GM12864 (cell line): ENCODE measurements at places on chromosomes 5 and 9.

DNA sequence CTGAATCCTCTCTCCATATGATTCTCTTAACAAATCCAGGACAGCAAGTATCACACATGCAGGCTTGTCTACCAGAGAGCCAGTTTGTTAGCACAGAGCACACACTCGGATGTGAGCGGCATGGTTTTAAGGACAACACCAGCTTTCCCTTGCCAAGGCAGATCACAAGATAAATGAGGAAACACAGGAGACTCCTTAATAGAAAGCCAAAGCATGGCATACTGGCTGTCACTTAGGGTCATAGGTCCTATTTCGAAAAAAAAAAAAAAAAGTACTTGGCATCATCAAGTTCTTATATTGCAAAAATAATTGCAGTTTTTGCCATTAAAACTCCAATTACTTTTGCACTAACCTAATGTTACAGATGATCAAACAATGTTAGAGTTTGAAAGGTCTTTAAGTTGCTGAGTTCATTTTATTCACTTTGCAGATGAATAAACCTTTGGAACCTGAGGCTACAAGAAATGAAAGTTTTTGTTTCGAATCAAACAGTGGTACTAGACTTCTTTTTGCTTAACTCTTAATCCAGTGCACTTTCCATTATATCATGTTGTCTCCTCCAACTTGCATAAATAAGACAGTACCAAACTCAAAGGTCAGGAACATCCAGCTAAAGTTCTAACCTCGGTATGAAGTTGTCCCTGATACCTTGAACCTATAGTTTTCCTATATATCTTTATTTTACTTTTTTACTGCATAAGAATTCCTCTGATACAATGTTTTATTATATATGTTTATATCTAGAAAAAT is 138.5 kb downstream of the MPDZ start:
- DNase-seq = no peak

DNA sequence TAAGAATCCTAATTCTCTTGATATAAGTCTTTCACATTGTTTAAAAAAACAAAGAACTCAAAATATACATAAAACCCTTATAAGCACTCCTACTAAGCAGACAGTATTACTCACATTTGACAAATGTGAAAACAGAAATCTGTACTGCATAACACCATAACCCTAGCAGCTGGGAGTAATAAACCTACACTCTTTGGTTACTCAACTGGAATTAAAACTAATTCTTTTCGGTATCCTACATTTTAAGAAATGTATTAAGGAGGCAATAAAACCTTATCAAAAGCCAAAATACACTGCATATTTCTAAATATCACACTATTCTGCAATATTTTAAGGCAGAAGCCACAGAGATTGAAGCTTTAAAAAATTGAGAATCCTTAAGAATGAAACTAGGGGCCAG is 6.8 kb downstream of the AUH start:
- no peak for DNase-seq

DNA sequence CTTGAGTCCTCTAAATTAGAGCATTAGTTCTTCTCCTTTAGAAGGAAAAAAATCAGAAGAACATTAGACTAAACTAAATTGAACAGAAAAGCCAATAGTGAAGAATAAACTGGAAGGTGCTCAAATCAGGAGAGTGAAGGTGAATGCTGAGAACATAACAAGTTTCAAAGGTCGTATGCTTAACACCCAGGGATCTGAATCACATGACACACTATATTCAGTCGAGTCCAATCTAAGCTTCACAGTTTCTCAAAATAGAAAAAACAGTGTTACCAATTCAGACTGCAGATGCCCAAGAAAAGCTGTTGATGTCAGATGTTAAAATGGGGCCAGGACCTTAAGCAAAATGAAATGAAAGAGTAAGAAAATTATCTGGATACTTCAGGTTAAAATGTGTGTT is 614.5 kb downstream of the EFNA5 start:
- DNase-seq = no peak

DNA sequence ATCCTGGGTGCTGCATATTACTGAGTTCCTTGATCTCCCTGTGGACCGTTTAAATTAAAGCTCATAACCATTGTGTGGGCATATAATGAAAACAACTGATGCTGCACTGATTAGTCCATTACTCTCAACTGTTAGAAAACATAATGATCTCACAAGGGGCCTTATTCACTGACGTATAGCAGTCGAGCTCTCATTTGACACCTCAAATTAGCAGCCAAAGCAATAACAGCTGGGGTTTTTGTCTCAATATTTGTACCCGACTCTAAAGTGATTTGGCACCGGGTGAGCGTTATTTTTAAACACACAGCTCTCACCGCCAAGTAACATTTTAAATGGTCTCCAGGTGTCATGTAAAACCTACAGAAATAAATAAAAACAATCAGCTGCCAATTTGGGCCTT is 252.2 kb upstream of the PANK3 start:
- DNase-seq = no peak

GRCh38 chr9:88972401-88972800 is 18.9 kb upstream of the S1PR3 start:
- DNase-seq = no peak

GRCh38 chr5:153624451-153624765 is 133.9 kb downstream of the GRIA1 start:
- no peak for DNase-seq

DNA sequence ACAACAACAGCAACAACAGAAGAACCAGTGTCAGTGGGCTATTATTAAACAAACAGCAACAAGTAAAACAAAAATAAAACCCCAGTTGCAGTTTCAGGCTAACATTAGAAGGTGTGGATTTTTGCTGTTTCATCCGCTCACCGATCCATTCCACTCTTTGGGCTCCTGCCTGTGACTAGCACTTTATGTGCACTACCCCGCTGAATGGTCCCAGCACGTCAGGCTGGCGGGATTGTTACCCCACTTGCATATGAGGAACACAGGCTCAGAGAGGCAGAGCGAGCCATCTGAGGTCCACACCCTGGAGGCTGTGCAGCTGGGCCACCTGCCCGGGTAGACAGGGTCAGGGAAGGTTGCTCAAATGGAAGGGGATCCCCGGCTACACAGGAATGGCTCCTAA is 26.0 kb downstream of the NSG2 start:
- no peak for DNase-seq

- DNase-seq = no peak
These were observed 179.1 kb upstream of the RFX3 start for GRCh38 chr9:3704890-3705289.

- DNase-seq = no peak
These were observed 43.1 kb downstream of the PDZD2 start for GRCh38 chr5:31682025-31682424.

- no peak for DNase-seq
These were observed 58.2 kb upstream of the RXRA start for GRCh38 chr9:134267881-134268724.

DNA sequence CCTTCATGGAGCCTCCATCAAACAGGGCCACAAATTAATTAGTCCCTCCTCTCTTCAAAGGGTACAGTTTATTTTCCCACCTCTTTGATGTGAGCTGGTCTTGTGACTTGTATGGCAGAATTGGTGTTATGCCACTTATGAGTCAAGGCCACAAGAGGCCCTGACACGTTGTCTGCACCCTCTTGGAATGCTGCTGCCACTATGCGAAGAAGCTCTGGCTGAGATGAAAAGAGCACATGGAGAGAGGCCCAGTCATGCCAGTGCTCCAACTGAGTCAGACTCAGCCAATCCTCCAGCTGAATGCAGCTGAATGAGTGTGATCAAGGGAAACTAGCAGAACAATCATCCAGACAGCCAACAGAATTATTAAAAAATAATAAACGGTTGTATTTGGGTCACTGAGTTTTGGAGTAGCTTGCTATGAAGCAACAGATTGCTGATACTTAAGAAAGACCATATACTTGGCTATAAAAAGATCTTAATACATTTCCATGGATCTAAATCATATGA is 128.3 kb downstream of the MARCHF11 start:
- DNase-seq = no peak

DNA sequence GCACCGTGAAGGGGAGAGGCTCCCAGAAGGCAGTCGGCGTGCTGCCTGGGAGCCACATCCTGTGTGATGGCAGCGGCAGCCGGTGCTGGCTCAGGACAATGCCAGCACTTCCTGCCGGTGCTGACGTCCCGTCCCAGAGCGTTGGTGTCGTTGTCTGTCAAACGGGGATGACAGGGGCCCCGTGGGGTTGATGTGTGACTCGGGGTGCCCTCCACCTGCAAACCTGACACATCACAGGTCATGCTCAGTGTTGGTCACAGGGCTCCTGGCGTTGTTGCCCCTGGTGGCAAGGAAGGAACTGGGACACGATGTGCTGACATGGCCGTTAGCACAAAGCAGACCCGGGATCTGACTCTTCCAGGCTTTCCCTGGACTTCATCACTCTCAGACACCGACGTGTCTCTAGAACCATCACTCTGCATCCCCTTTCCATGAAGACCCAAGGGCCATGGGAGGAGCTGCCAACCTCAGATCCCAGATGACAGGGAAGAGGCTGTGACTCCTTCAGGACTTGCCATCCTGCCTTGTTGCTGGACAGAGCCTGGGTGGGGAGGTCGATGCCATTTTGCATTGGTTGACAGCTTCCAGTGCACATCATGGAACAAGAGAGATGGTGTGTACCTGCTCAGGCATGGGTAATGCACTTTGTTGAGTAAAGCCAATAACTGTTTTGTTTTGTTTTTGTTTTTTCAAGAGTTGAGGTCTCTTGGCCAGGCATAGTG is 21.5 kb downstream of the PLPP7 start:
- DNase-seq = no peak

DNA sequence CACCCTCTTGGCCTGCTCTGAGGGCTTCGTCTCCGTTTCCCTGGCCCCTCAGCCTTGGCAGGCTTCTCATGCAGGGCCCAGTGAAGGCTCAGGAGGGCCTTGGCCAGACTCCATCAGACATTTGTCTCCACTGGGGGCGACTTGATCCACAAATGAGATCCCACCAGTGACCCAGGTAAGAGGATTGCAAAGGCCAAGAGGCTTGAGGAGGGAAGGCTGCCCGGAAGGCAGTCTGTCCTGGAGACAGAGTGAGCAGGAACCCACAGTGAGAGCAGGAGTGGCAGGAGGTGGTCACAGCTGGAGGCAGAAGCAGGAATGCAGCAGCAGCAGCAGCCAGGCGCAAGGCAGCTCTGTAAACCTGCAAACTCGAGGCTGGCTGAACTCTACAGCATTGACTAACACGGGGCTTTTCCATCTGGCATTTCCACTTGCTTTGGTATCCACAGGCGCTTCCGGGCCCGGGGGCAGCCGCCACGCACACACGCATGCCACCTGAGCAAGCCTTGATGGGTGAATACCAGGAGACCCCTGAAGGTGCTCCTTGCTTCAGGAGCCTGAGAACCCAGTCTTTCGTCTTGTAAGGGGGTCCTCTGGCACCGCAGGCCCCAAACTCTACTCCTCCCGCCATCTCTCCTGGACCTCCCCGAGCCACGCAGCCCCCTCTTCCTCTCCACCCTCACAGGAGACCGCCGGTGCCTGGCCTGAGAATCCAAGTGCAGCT is 14.7 kb downstream of the MGAT1 start:
- no peak for DNase-seq

- no peak for DNase-seq
These were observed 521.7 kb downstream of the HINT1 start for GRCh38 chr5:130643321-130643720.

- DNase-seq = no peak
These were observed 208.0 kb downstream of the SGCD start for GRCh38 chr5:156534906-156535485.

DNA sequence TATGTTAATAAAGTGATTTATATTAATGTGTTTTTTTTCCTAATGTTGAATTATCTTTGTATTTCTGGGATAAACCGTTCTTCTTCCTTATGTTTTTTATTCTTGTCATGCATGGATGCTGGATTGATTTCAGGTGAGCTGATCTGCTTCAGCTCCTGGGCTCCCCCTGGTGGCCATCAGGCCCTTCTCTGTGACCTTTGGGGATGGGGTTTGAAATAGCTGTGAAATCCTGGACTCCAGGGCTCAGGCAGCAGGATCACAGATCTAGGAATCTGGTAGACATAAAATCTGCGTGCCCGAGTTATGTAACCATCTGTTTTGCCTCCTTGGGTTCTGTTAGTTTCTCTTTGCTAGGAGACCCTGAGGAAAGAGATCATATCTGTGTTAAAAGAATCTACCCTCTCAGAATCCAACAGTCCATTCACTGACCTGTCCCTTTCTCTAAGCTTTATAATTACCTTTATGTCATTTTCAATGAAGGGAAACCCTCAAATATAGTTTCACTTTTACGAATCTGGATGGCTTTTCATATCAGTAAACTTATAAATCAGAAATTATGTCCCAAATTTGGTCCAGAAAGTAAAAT is 12.2 kb upstream of the OR13J1 start:
- peak; percentile 38 for DNase-seq

- peak; percentile 7 for DNase-seq
These were observed 161.2 kb downstream of the ZNF462 start for GRCh38 chr9:107024193-107024592.

- no peak for DNase-seq
These were observed 85.1 kb downstream of the MACROH2A1 start for GRCh38 chr5:135313946-135314345.

DNA sequence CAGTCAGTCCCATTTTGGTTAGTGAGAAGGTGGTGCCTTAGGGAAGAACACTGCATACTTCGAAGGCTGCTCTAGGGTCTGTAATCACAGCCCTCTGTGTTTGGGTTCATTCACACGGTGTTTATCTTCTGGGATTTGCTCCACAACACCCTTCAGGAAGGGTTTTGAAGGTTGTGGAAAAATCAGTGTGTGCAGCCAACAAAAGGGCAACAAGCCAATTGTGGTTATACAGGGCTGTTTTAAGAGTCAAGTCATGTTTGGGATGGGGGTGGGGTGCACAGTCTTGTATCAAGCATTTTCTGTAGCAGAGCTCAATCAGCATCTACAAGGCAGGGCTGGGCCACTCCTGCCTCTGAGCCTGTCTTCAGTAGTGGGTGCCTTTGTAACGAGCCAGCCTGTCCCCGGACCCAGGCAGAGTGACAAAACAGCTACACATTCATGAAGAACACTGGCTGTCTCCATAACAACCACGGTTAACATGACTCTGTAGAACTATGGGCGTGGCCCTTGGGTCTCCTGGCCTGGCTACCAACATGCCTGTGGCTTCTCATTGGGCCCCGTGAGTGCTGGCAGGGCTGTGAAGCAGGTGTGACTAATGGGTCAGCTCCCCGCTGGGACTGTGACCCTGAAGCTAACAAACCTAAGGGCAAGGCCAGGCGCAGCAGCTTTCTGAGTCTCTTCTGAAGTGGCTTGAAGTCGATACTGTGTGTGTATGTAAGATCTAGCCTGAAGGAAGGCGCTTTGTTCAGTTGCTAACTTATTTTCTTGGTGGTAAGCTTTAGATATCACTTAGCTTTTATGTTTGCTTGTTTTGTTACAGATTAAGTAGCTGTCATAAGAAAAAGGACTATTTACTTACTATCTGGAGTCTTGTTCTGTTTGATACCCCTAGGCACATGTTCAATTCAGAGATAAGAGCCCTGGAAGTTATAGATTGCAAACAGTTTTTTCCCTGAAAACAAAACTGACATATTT is 27.9 kb upstream of the GOLM1 start:
- DNase-seq = no peak

- DNase-seq = no peak
These were observed 212.0 kb downstream of the DEPDC1B start for GRCh38 chr5:60487885-60488442.

GRCh38 chr5:68875351-68875750 is 218.5 kb upstream of the SLC30A5 start:
- DNase-seq = no peak

GRCh38 chr9:95807326-95807947 is 68.1 kb upstream of the ERCC6L2 start:
- no peak for DNase-seq

- no peak for DNase-seq
These were observed 5.6 kb downstream of the FER start for GRCh38 chr5:108753331-108753730.
